Hypothalamus (tissue), 51 donors: ENCODE measurements at places on chromosomes 16 and 17.

DNA sequence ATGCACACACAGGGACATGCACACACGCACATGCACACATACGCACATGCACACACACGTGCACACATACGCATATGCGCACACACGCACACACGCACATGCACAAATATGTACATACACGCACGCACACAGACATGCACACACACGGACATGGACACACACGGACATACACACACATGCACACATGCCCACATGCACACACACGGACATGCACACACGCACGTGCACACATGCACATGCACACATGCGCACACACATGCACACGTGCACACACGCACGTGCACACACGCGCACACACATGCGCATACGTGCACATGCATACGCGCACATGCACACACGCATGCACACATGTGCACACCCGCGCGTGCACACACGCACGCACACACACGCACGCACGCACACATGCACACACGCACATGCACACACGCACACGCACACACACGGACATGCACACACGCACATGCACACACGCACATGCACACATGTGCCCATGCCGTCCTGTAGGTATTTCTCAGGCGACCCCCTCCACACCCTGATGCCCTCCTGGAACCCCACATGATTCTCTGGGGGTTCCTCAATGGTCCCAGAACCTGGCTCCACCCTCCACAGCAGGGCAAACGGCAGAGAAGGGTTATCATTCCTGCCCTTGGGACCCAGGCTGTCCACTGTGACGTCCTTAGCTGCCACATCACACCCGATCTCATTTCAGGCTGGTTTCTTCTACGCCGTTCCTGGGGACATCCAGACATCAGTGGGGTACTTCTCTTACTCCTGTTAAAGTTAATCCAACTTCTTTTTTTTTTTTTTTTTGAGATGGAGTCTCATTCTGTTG lies 9.6 kb upstream of the RBFOX3 start:
- DNase-seq: no peak

DNA sequence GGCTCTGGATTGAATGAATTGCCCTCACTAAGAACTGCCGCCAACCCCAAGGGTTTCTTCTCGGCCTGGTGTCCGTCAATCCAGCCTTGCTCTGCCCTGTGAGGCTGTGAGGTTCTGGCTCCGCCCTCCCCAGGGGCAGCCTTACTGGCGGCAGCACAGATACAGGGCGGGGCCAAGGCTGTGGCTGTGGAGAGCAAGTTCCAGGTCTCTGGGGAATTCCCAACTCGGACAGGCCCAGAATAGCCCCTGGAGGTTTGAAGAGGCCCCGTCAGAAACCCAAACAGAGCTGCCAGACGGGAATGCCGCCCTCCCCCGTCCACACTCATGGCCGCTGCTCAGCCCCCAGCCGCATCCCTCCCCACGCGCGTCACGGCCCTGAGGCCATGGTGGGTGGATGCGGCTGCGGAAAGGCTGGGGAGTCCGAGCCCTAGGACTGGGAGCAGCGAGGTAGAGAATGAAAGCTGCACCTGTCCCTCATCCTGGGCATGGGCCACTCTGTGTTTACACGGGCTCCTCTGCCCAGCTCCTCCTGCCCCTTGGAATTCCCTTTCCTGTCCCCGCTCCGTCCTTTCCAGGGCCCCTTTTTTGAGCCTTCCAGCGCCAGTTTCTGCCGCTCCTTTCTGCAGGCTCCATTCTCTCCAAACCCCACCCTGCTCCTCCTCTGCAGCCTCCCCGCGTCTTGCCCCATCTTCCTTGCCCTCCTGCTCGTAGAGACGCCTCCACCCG lies 660 bp upstream of the PRRT2 start:
- DNase-seq: peak; percentile 78

DNA sequence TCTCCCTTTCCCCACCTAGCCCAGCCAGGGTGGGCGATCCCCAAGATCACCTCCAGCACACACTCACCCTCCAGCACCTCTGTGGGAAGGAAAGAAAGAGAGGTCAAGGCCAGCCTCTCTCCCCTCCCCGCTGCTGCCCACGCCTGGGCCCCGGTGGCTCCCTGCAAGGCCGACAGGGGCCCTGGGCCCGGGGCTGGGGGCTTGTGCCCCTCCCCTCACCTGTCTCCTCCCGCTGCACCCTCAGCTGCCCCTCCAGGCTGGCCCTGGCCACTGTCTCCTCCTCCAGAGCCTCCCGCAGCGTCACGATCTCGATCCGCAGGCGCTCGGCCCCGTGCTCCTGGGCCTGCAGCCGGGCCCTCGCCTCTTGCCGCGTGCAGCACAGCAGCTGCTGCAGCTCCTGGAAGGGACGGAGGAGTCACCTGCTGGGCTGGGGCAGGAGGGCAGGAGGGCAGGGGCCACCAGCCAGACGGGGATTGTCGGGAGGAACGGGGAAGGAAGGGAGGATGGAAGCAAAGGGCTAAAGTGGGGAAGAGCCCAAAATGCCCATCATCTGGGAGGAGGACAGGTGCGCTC lies 19.2 kb downstream of the RABEP2 start:
- DNase-seq: no peak

- no peak for DNase-seq
These were observed 329.4 kb upstream of the CDH5 start for GRCh38 chr16:66036793-66037715.

DNA sequence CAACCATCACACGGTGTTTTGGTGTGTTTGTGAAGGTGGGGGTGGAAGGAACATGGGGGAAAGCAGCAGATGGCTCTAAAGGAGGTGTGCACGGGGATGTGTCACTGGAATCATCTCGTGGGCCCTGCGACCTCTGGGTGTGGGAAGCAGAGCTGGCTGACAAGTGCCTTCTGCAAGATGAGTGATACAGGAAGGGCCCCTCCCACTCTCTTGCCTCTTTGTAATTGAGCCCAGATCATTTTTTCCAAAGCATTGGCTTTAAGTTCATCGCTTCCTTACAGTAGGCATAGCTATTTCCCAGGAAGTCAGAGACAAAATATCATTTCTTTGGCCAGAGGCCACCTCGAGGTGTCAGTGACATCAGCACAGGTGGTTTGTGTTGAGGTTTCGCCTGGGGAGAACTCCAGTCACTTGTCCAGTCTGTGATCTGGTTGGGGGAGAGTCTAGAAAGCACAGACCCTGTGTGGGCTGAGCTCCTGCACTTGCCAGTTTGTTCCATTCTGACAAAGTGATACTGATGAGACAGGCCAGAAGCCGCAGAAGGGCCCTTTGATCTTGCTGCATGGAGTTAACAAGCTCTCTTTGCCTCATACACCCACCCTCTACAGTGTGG lies 20.6 kb upstream of the SNTB2 start:
- DNase-seq: no peak

GRCh38 chr17:75697651-75698291 lies 23.5 kb upstream of the ITGB4 start:
- DNase-seq: peak; percentile 39

DNA sequence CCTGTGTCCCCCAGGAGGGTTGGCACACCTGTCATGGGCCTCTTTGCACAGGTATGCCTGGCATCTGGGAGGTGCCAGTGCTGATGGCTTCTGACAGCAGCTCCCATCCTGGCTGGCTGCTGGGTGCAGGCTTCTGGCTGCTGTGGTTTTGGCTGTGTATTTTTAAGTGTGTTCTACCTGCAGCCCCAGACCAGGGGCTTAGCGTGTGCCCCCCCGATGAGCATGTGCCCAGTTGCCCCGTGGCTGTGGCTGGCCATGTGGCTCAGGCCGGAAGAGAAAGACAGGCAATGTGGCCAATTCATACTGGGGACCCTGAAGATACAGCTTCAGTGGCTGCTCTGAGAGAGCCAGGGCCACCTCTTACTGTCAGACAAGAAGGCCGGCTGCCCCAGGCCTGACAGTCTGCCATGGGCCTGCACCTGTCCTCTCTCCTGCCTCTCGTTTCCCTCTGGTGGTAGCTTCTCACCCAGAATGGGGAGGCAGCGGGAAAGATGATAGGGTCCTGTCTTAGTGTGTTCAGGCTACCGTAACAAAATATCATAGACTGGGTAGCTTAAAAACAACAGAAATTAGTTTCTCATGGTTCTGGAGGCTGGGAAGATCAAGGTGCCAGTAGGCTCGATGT lies 37.6 kb upstream of the LGALS9 start:
- no peak for DNase-seq

- DNase-seq: no peak
These were observed 1138.5 kb downstream of the CDH11 start for GRCh38 chr16:63983401-63983800.

GRCh38 chr16:84234321-84235241 lies 5.2 kb downstream of the KCNG4 start:
- no peak for DNase-seq

DNA sequence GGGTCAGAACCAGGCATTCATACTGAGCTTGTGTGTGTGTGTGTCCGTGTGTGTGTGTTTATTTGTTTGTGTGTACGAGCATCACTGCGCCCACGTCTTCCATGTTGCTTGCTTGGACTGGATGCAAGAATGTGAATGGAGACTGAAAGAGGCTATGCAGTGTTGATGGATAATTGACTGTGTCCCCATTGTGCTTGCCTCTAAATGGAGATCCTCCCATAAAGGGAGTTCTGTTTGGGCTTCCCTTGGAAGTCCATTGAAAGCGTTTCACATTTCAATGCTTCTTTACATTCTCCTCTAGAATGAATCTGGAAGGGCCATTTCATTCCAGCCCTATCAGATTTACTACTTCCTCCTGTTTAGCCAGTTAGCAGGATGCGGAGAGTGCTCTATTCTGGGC lies 124.0 kb downstream of the GP2 start:
- DNase-seq: no peak

- DNase-seq: no peak
These were observed 57.5 kb downstream of the MARCHF10 start for GRCh38 chr17:62750631-62751051.

- DNase-seq: no peak
These were observed 4.2 kb downstream of the BTBD17 start for GRCh38 chr17:74357466-74357809.

- DNase-seq: peak; percentile 17
These were observed 116.1 kb downstream of the METRNL start for GRCh38 chr17:83195330-83196023.

GRCh38 chr17:50841949-50842354 lies 6.6 kb downstream of the WFIKKN2 start:
- DNase-seq: peak; percentile 41

DNA sequence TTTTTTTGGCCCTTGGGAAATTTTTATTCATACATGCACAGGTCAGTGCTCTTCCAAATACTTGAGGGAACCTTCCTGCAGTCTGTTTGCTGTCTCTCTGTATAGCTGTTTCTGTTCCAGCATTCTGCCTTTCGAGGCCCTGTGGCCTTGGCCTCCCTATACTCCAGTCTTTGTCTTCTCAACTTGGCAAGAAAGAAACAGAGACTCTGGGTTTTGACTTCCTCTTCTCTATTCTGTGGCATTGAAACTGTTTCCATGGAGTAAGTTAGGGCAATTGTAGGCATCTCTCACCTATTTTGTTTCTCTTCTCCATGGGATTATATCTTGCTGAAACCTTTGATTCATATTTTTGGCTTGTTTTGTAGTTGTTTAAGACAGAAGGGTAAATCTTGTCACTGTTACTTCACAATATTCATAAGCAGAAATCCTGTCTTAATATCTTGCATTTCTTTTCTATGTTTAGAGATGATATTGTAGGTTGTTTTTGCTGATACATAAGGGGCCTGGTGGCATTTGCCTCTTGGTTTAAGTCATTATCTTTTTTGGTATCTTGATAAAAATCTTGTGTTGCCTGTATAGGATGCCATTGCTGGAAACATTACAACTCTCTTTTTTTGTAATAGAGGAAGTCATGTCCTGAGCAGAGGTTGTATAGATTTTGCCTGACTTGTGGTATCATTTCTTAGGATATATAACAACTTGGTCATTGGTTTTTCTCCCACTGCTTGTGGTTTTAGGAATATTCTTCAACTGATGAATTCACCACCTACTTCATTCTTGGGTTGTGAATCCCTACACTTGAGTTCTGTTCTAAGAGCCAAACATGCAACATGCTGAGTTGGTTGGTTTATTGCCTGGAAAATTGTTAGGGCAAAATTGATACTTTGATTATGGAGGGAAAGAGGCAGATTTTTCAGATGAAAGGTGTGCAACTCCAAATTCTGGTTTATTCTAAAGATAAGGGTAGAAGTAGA lies 168.6 kb downstream of the FTO start:
- DNase-seq: no peak

DNA sequence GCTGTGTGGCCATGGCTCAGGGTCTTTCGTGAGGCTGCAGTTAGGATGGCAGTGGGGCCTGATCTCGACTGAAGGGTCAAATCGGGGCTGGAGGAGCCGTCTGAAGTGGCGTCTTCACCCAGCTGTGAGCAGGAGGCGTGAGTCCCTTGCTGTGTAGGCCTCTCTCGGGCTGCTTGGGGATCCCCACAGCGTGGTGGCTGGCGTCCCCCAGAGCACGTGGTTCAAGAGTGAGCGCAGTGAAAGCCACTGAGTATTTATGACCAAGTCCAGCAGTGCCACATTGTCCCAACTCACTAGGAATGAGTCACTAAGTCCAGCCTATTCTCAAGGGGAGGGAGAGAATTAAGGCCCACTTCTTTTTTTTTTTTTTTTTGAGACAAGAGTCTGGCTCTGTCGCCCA lies 11.7 kb upstream of the TCF25 start:
- no peak for DNase-seq

DNA sequence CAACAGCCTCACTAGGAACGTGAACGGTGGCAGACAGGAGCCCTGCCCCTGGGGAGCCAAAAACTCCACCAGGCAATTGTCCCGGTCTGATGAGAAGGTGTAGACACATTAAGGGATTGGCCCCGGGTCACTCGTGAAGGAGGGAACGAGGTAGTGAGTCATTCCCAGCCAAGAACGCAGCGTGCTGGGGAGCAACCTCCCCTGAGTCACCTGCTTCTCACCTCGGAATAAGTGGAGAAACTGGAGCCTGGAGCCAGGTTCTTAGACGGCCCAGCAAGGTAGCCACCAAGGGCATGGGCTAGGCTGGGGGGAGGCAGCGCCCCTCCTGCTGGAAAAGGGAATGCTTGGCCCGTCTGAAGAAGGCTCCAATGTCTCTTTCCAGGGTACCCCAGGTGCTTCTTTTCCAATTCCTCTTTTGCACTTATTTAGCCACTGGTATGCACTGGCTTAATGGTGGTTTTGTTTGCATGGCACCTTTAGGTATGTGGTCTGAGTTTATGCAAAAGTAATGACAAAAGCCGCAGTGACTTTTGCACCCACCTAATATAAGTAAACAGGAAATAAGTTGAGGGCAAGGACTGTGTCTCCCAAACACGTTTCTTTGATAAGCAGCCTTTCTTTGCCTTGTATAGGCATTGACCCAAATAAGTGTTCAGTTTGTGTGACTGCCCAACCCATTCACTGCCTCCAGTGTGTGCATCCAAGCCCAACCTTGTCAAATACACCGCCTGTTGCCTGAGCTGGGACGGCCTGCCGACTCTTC lies 1.8 kb upstream of the HELZ start:
- no peak for DNase-seq

- peak; percentile 81 for DNase-seq
These were observed at the start of gene RGS9 for GRCh38 chr17:65137021-65137939. RGS9 (plus strand) TSS chr17:65137370; CDS start chr17:65137541, 171 bp downstream.
